Stimulated activated CD8-positive, alpha-beta memory T cell treated with anti-CD3 and anti-CD28 coated beads, Interleukin-15, amount 100 ng/mL, for 1 hour (primary cell): ENCODE measurements at places on chromosomes 4 and X.

DNA sequence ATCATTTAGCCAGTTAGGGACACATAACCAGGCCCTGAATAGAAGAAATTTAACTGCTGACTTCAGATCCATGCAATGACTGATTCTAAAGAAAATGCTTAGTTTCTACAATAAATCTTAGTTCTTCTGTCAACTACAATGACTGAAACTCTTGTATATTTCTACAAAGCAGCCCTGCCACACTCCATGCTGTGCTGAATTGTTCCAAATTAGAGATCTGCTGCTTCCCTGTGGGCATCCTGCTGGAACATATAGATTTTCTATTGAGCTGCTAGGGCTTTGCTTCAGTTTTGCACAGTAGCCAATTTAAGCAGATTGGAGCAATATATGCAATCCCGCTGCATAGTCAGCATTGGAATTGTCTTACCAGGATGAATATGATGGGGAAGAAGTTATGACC lies 312.8 kb upstream of the SMIM31 start:
- no peak for DNase-seq

- no peak for DNase-seq
Measured at GRCh38 chrX:39137363-39137954, 336.2 kb downstream of the MID1IP1 start.

DNA sequence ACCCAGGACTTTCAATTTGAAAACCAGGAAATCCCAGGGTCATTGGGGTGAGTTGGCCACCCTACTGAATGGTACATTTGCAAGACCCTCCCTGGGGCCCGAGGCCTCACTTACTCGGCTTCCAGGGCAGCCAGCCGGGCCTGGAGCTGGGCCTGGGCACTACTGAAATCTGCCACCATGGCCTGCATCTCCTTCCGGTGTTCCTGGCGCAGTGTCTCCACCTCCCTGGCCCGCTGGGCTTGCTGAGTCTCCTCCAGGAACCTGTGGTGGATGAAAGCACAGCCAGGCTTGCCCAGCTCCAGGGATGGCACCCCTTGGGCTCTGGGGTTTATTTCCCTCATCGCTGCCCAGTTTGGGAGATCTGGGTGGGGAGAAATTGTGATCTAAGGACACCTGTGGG lies 24.7 kb downstream of the MED28 start:
- no peak for DNase-seq

DNA sequence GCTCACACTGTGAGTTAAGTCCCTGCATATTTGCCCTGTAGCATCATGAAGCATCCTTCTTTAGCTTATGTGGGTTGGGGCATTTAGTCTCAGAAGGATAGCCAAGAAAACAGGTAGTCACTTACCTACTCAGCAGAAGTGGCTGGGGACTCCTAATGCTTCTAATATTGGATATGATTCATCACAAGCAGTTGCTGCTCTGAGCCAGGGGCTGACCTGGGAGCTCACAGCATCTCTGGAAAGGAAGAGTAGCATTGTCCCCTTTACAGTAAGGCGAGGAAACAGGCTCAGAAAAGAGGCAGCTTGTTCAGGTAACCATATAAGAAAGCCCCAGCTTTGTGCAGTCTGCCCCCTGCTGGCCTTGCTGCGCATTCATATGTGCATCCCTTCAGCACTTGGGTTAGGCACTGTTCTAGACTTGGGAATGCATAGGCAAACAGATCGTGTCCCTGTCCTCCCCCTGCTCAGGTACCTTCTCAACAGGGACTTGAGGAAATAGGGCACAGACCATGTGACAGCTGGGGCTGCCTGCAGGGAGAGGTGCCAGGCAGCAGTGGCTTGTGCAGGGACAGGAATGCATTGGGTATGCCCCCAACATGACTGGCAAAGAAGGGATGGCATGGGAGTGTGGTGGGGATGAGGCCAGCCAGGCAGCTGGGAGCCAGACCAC lies 35.7 kb upstream of the TBC1D14 start:
- DNase-seq: peak; percentile 76

DNA sequence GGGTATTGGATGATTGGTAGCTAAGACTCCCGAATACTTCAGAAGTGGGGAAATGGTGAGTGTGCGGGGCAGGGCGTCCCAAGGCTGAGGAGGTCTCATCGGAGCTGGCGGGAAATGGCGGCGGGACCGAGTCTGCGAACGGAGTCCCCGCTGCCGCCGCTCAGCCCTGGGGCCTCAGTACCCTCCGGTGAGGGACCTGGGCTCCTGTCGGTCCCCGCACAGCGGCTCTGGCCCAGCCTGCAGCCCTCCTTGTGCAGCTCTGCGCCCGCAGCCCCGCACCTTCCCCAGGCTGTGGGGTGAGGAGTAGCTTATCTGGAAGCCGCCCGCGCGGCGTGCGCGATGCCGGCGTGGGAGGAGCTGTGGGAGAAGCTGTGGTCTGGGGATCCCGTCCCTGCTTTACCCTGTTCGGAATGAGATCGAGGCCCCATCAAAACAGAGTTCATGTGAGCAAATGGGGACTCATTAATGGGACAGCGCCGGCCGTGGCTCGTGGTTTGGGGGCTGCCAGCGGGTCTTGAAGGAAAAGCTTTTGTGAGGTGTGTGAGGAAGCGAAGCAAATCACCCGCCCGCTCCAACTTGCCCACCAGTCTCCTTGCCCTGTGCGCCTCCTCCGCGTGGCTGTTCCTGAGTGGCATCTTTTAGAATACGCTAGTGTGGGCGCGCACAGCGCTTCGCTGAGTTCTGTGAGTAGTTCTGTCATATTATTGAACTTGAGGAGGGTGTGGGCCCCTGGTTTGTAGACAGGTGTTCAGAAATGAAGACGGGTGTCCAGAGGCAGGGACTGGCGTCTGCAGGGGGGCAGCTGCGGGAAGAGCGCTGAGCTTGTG lies 531 bp downstream of the ZNF141 start:
- DNase-seq: no peak

- no peak for DNase-seq
Measured at GRCh38 chr4:124111922-124112321, 600.6 kb downstream of the ANKRD50 start.

DNA sequence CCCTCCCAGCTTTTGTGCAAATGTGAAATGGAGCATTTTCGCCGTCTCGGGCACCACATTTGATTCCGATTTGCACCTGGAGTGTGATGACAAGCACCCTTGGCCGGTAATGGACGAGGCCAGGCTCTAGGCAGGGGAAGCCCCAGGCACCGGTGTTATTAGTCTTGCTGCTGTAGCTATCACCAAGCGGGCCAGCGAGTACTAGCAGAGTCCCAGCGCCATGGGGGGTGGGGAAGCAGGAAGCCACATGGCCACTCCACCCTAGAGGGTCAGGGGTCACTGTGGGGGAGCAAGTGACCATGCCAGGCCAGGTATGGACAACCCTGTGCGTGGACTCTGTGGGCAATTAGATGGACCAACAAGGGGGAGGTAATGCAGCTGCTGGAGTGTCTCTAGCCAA lies 88.8 kb downstream of the CPZ start:
- DNase-seq: no peak

DNA sequence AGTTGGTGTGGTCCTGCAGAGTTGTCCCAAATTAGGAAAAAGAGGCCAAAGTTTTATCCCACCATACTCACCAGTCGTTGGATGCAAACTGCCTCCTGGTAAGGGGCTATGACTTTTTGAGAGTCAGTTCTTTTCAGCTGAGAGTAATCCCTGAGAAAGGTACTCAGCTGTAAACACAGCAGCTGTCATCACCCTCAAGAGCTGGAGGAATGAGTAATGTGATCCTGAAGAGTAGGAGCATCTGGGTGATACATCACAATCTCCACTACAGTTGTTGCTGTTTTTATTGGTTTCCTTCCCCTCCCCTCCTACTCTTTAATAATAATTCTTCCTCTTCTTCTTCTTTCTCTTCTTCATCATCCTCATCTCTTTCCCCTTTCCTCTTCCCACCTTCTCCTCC lies 5.7 kb downstream of the MAGEE1 start:
- DNase-seq: no peak

DNA sequence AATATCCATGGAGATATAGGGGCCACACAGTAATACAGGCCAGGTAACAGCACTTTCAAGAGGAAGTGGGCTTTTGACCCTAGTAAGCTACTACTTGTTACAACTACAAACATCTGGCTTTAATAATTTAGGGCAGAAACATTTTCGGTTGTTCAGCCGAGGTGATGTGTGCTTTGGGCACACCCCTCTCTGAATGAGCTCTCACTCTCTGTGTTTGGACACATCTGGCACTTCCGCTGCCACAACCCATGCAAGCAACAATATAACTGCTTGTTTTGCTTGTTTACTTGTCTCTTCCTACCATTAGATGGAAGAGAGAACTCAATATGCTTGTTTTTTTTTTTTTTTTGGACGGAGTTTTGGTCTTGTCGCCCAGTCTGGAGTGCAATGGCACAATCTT lies 277.2 kb downstream of the HS3ST1 start:
- DNase-seq: no peak

DNA sequence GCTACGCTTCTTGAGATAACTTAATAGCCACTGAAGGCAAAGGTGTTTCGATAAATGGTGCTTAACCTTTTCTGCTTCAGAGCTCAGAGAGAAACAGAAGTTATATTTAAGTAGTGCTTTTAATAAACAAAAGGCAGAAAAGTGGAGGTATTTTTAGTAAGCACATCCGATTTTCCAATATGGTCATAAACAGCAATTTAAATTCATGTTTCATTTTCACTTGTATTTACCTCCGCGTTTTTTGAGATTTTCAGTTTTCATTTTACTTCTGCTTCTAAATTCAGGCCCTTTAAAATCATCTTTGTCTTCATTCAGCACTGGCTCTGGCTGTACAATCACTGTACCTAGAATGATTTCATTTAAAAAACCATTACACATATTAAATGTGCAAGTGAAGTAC lies 92.4 kb downstream of the ATRX start:
- no peak for DNase-seq

GRCh38 chr4:57344296-57344695 lies 234.1 kb upstream of the IGFBP7 start:
- no peak for DNase-seq

- DNase-seq: no peak
Measured at GRCh38 chrX:124113621-124114600, 152.4 kb downstream of the STAG2 start.

- no peak for DNase-seq
Measured at GRCh38 chrX:129842510-129843208, 1.0 kb downstream of the ZDHHC9 start.

- no peak for DNase-seq
Measured at GRCh38 chr4:117664706-117665444, 369.4 kb upstream of the NDST3 start.

DNA sequence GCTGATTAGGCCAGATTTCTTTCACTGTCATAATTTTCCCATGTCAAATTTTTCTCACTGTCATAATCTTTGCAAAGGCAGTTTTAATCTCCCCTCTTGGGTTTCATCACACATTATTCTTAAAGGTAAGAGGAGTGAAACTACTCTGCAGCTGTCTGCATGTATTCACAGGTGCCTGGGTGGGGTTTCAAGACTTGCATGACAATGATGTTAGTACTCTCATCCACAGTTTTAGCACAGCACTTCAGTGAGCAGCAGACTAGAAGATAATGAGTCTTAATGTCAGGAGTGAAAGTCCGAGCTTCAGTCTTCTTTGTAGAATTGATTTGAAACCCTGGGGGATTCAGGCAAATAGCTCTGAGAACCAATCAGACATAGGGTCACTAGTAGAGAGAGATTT lies 182.5 kb upstream of the GALNT7 start:
- no peak for DNase-seq

- no peak for DNase-seq
Measured at GRCh38 chrX:41082783-41083182, 2.5 kb upstream of the USP9X start.

DNA sequence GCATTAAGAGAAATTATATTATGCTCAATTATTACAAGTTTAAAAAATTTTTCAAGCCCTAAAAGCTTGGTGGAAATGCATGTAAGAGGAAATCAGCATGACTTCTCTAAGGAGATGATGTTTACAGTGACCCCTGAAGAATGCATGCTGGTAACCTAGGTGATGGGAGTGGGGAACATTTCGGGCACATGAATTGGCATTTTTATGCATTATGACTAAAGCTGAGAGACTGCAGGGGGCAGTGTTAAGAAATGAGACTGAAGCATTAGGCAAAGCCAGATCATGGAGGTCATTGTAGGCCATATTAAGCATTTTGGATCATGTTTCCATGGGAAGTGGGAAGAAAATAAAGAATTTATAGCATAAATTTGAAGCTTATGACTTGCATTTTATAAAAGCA lies 421.3 kb downstream of the FAT4 start:
- DNase-seq: no peak

DNA sequence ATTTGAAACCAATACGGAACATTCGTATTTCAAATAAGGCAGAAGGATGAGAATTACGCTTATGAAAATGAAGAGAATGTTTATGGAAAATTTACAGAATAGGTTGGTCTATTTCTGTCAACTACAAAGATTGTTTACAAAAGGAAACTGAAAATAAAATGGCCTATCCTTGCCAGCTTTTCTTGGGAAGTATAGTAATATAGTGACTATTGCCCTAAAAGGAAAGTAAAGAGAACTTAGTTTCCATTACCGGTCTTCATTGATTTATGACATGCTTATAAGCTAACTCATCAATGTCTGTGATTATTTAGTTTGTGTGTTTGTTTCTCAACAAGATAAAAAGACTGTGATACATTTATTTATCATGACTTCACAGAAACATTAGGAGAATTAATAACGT lies 2.9 kb upstream of the SPRY1 start:
- no peak for DNase-seq
